ENCODE measurements at places on chromosomes 5 and 9.

GRCh38 chr5:168776070-168776469 is 196.9 kb upstream of the PANK3 start:
- H3K36me3 ChIP-seq: no peaks in the 10 kb centered on the region
- no peaks in the 10 kb centered on the region for H3K27me3 ChIP-seq
- H3K4me3 ChIP-seq: no peak overlapping the region
- DNase-seq: no peak
- no peak overlapping the region for H3K27ac ChIP-seq
- H3K4me1 ChIP-seq: no peaks in the 10 kb centered on the region

- H3K4me3 ChIP-seq: no peak overlapping the region
- H3K27ac ChIP-seq: no peak overlapping the region
- H3K27me3 ChIP-seq: no peaks in the 10 kb centered on the region
Measured at GRCh38 chr9:5642170-5642569, 13.3 kb downstream of the RIC1 start.

GRCh38 chr5:108729242-108729615 is 18.5 kb upstream of the FER start:
- no peak overlapping the region for H3K4me3 ChIP-seq
- peaks cover 13% of the 10 kb centered on the region for H3K27me3 ChIP-seq
- no peak for DNase-seq
- H3K36me3 ChIP-seq: no peaks in the 10 kb centered on the region
- no peak overlapping the region for H3K27ac ChIP-seq

DNA sequence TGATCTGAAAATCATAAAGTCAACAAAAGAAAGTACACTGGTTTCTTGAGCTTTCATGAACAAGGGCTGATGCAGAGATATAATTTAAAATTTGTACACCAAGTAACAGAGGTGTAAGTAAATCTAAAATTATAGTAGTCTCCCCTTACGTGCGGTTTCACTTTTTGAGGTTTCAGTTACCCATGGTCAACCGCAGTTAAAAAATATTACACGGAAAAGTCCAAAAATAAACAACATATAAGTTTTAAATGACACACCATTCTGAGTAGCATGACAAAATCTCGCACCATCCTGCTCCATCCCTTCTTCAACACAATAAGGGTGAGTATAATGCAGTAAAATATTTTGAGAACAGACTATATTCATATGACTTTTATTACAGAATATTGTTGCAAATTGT is 54.4 kb downstream of the AUH start:
- no peaks in the 10 kb centered on the region for H3K36me3 ChIP-seq
- no peak overlapping the region for H3K4me3 ChIP-seq
- DNase-seq: no peak
- no peaks in the 10 kb centered on the region for H3K27me3 ChIP-seq

DNA sequence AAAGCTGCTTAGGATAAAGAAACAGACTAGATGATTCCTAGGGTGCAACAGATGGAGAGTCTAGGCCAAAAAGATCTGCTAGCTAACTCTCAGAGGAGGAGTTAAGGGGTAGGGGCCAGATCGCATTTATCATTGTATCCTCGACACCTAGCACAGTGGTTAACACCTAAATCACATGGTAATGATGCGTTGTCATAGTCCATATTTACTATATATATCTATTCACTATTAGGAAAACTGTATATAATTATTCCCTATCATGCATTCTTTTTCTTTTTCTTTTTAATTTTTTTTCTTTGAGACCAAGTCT is 92.8 kb upstream of the SLC44A1 start:
- H3K36me3 ChIP-seq: no peaks in the 10 kb centered on the region
- H3K27ac ChIP-seq: no peak overlapping the region
- no peak for DNase-seq
- no peaks in the 10 kb centered on the region for H3K27me3 ChIP-seq
- peaks cover 15% of the 10 kb centered on the region for H3K4me1 ChIP-seq

- no peak for DNase-seq
- H3K4me3 ChIP-seq: no peak overlapping the region
- H3K27ac ChIP-seq: no peak overlapping the region
Measured at GRCh38 chr5:106094204-106094607, 1576.5 kb downstream of the EFNA5 start.

DNA sequence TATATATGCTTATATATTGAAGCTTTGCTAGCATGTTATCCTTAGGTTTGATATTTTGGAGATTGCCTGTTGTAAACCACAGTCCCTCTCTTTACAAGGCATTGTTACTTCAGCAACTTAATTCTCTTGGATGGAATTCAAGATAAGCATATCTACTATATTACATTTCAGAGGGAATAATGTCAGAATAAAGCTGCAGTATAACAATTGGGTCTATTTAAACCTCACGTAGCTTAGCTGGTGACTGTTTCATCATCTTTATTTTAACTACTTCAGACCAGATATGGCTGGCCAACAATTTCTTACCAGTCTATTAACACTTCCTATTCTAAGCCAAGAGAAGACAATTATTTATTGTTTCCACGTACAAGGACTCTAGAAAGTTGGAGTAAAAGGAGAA is 27.1 kb downstream of the ZCCHC10 start:
- peaks cover 4% of the 10 kb centered on the region for H3K36me3 ChIP-seq
- DNase-seq: no peak
- no peak overlapping the region for H3K4me3 ChIP-seq

GRCh38 chr9:103731541-103731940 is 362.6 kb upstream of the SMC2 start:
- H3K27ac ChIP-seq: no peak overlapping the region
- H3K4me3 ChIP-seq: no peak overlapping the region
- no peaks in the 10 kb centered on the region for H3K36me3 ChIP-seq
- no peaks in the 10 kb centered on the region for H3K27me3 ChIP-seq
- no peaks in the 10 kb centered on the region for H3K4me1 ChIP-seq
- no peak for DNase-seq

DNA sequence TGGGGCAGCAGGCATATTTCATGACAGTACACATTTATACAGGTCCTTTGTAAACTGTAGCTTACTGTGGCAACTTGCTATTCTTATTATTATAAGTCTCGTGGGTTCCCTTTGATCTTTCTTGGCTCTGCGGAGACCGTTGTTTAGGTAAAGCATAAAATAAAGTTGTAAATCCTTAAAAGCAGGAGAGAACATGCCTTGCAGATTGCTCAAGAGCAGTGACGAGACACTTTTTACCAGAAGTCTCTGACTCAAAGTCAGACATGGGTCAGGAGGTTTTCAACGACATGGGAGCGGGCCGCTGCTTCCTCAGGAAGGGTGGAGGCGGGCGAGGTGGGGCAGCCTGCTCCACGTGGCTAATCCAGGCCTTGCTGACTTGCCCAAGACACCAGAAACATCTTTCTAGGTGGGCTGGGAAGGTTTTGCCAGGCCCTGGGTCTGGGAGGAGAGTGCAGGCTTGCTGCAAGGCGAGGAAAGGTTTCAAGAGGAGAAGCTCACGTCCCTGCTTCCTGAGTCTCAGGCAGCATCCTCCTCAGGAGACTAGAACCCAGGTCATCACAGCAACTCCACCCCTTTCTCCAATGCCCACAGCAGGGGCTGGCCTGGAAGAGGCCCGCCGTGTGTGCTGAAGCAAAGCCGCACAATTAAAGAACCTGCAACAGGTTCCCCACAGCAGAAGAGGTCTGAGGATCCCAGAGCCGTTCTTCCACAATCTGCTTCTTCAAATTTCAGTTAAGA is 6.5 kb downstream of the TBC1D2 start:
- H3K4me3 ChIP-seq: no peak overlapping the region
- DNase-seq: no peak
- no peaks in the 10 kb centered on the region for H3K36me3 ChIP-seq
- no peaks in the 10 kb centered on the region for H3K4me1 ChIP-seq
- H3K27me3 ChIP-seq: peaks cover 3% of the 10 kb centered on the region

- H3K36me3 ChIP-seq: no peaks in the 10 kb centered on the region
- no peak overlapping the region for H3K27ac ChIP-seq
- no peaks in the 10 kb centered on the region for H3K4me1 ChIP-seq
Measured at GRCh38 chr9:1726993-1727759, 288.0 kb upstream of the SMARCA2 start.

DNA sequence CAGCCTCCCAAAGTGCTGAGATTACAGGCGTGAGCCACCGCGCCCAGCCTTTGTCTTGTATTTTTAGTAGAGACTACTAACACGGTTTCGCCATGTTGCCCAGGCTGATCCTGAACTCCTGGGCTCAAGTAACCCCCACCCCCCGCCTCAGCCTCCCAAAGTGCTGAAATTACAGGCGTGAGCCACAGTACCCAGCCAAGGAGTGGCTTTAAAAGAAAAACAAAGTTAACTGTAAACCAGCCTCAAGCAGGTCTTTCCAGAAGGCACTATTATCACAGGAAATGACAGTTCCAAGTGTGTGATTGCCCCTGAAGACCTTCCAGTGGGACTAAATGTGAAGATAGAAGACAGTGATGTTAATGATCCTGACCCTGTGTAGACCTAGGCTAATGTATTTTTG is 31.1 kb downstream of the SIL1 start:
- DNase-seq: no peak
- no peaks in the 10 kb centered on the region for H3K27me3 ChIP-seq
- no peaks in the 10 kb centered on the region for H3K36me3 ChIP-seq
- H3K27ac ChIP-seq: no peak overlapping the region

GRCh38 chr5:15577831-15578230 is 77.9 kb downstream of the FBXL7 start:
- H3K4me3 ChIP-seq: no peak overlapping the region
- no peaks in the 10 kb centered on the region for H3K4me1 ChIP-seq
- H3K36me3 ChIP-seq: no peaks in the 10 kb centered on the region
- no peak overlapping the region for H3K27ac ChIP-seq
- DNase-seq: no peak
- H3K27me3 ChIP-seq: no peaks in the 10 kb centered on the region

DNA sequence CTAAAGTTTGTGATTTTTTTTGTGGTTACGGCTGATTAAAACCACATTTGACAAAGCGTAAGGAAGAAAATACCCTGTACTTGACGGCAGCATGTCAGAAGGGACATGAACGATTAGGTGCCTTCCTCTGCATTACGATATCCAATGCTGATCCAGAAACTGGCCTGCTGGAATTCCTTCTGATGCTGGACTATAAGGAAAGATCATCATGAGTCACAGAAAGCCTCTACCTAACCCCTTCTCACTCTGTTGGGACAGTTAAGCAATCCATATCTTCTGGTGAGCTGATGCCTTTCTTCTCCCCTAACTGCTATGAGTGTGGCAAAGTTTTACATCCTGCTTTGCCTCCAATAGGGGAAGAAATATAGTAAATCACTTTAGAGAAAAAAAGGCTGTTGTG is 78.4 kb upstream of the PAPPA start:
- no peak for DNase-seq
- H3K27ac ChIP-seq: no peak overlapping the region
- H3K27me3 ChIP-seq: no peaks in the 10 kb centered on the region
- no peaks in the 10 kb centered on the region for H3K36me3 ChIP-seq

DNA sequence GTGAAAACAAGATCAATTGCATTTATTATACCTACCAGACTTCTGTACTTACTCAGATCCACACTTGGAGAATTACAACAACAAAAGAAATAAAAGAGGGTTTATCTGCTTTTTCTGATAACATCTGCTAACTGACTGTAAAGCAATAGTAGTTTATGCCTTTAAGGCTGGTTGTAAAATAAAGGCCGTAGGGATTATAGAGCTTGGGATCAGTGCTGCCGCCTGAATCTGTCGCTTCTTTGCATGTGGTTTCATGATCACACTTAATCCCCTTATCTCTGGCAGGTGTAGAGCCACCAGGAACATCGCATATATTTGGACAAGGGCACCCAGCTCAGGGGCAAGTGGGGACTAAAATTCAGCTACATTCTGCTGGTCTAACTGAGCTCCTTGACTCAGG is 146.7 kb downstream of the CCDC192 start:
- no peaks in the 10 kb centered on the region for H3K27me3 ChIP-seq
- no peaks in the 10 kb centered on the region for H3K4me1 ChIP-seq
- no peak for DNase-seq
- H3K36me3 ChIP-seq: no peaks in the 10 kb centered on the region
- H3K27ac ChIP-seq: no peak overlapping the region
- H3K4me3 ChIP-seq: no peak overlapping the region

GRCh38 chr5:119131530-119132304 is 60.8 kb downstream of the DMXL1 start:
- no peak overlapping the region for H3K27ac ChIP-seq
- no peaks in the 10 kb centered on the region for H3K27me3 ChIP-seq
- DNase-seq: no peak
- no peaks in the 10 kb centered on the region for H3K4me1 ChIP-seq
- H3K4me3 ChIP-seq: no peak overlapping the region

- no peak overlapping the region for H3K27ac ChIP-seq
- no peaks in the 10 kb centered on the region for H3K4me1 ChIP-seq
- H3K4me3 ChIP-seq: no peak overlapping the region
- DNase-seq: no peak
Measured at GRCh38 chr5:145588113-145588512, 247.0 kb downstream of the PRELID2 start.

GRCh38 chr5:39015743-39016586 is 58.2 kb downstream of the RICTOR start:
- peaks cover 39% of the 10 kb centered on the region for H3K36me3 ChIP-seq
- no peak for DNase-seq
- H3K4me3 ChIP-seq: no peak overlapping the region
- H3K4me1 ChIP-seq: no peaks in the 10 kb centered on the region
- no peak overlapping the region for H3K27ac ChIP-seq

- peaks cover 4% of the 10 kb centered on the region for H3K4me1 ChIP-seq
- no peak for DNase-seq
- H3K27me3 ChIP-seq: no peaks in the 10 kb centered on the region
- no peak overlapping the region for H3K27ac ChIP-seq
- no peak overlapping the region for H3K4me3 ChIP-seq
Measured at GRCh38 chr5:143694357-143694756, 117.6 kb upstream of the HMHB1 start.

- no peaks in the 10 kb centered on the region for H3K4me1 ChIP-seq
- H3K36me3 ChIP-seq: no peaks in the 10 kb centered on the region
- H3K27me3 ChIP-seq: no peaks in the 10 kb centered on the region
- H3K27ac ChIP-seq: no peak overlapping the region
Measured at GRCh38 chr5:167916706-167917105, 374.7 kb upstream of the WWC1 start.

- H3K36me3 ChIP-seq: no peaks in the 10 kb centered on the region
- no peak overlapping the region for H3K27ac ChIP-seq
- H3K27me3 ChIP-seq: no peaks in the 10 kb centered on the region
- H3K4me1 ChIP-seq: no peaks in the 10 kb centered on the region
- H3K4me3 ChIP-seq: no peak overlapping the region
Measured at GRCh38 chr5:82679660-82680059, 397.5 kb downstream of the TMEM167A start.

Measured in thymus (tissue), 14 donors.